ENCODE measurements at places on chromosomes 2 and 18.
A peak's percentile ranks its signal among the peaks of the same experiment; 100 is the strongest.

DNA sequence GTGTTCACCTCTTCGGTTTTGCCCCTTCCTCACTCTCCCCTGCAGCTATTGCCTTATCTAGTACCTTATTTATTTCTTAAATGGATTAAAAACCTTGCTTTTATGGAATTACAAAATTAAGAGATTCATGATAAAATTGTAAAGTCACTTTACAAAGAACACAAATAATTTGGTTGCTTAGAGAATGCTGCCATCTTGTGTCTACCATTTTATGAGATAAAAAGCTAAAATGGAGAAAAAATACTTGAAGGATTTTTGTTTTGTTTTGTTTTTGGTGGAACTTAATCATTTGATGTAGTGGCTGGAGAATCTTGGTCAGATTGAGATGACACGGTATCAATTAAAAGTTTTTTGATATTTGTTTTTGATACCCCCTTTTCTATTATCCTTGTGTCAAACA lies 69.6 kb downstream of the R3HDM1 start:
- no peak for DNase-seq

GRCh38 chr2:43221763-43222474 lies 4.5 kb downstream of the ZFP36L2 start:
- peak; percentile 88 for DNase-seq

DNA sequence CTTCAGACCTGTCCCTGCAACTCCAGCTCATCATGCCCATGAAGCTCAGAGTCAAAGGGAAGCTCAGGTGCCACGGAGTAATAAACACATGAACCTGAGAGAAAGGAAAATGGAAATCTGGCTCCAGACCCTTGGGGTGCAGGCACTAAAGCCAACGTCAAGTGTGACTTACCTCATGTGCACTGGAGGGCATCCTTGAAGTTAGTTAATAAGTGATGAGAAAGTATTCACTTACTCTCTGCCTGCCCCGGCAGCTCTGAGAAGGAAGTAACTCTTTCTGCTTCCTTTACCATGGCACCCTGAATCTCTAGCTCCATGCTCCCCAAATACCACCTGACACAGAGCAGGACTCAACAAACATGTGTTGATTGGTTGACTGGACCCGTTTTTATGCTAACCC lies 21.4 kb upstream of the AGAP1 start:
- DNase-seq: no peak

DNA sequence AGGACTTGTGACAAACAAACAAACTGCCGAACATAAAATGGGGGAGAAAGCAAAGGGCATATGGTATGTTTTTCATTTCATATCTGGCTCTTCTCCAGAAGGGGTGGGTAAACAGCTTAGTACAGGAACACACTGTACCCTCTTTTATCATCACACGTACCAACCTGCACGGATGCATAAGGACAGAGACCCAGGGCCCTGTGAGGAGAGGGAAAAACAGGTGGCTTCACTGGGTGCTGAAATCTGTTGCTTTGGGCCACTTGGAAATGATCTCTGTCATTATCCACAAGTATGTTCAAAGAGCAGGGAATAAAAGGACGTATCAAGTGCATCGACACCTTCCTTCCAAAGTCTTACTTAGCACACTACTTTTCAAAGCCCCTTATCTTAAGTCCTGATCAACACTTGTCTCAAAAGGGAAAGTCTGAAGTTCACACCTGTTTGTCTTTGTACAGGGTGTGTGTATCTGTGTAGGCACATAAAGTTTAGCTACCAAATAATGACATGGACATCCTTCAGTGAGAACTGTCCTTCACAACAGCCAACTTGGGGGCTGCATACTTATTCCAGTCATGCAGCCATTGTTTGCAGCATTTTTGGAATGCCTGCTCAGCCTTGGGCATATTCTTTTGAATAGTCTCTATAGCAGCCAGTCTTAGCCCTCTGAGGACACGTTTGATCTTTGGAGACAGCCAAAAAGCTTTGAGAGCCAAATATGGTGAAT lies 60.6 kb downstream of the IRS1 start:
- DNase-seq: no peak

- no peak for DNase-seq
These were observed 74.8 kb downstream of the NFATC1 start for GRCh38 chr18:79470547-79470946.

DNA sequence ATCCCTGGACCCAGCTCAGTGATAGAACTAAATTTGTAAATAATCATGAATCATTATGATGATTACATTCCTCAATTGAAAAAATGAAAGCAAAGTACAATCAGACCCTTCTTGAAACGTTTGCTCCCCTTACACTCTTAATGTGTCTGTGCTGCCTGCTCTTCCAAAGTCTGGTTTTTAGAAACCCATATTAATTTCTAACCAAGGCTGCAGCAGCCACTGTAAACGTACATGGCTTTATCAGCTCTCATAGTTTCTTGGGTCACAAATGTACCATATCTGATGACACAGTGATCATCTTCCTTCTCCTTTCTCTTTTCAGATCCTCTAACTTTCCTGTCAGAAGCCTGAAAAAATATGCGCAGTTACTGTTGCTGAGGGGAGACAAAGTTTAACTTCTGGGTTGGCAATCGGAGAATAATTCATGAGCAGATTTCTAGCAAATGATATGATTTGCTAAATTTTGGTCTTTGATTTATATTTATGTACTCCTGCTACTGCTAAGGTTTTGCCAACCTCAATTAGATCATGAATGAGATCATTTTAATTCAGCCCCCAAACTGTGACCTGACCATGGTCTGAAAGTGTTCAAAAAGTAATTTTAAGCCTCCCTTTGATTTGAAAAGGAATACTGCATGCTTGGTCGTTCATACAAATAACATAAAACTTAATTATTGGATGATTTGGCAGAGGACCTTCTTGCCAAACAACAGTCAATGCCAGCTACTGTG lies 12.3 kb downstream of the ZEB2 start:
- DNase-seq: no peak

DNA sequence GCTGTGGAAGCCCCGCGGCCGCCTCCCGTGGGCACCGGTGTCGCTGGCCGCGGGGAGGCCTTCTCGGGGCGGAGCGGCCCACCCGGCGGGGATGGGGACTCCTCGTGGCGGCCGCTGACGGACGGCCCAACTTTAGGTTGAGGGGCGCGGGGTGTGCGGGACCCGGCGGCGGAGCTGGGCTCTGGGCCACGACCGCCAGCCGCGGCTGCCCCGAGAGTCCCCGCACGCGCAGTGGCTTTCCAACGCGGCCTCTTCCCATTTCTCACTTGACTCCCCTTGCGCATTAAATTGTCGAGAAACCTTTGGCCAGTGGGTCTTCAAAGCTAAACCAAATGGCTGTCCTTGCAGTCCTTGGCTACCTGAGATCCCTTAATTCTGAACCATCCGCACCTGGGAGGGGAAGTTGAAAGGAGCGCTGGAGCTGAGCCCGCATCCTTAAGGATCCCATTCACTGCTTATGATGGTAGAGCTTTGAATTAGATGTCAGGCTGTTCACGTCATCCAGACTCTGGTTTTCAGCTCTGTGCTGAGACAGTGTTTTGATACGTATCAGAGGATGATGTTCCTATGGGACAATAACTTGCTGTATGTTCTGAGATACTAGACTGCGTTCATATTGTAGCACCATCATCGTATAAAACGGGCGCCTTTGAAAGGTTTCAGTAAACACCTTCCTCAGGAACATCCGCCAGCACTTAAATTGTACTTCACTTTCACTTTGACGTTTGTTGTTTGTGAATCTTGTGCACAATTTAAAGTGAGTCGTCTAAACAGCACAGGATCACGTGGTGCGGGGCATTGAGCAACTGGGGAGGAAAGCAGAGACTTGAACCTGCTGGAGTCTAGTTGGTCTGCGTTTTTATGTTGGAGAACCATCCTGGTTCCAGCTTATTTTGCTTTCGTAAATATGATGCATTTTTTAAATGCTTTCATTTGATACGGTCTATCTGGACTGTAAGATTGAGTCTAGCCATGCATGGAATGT lies 874 bp downstream of the CLIP4 start:
- peak; percentile 21 for DNase-seq

- no peak for DNase-seq
These were observed 397.8 kb downstream of the SLC4A3 start for GRCh38 chr2:220025207-220025606.

- DNase-seq: no peak
These were observed 55.9 kb downstream of the ZFP36L2 start for GRCh38 chr2:43170405-43171105.

- DNase-seq: no peak
These were observed 178.1 kb upstream of the PIEZO2 start for GRCh38 chr18:11327391-11328009.

- DNase-seq: no peak
These were observed 1322.9 kb upstream of the TMEFF2 start for GRCh38 chr2:193517615-193518014.

DNA sequence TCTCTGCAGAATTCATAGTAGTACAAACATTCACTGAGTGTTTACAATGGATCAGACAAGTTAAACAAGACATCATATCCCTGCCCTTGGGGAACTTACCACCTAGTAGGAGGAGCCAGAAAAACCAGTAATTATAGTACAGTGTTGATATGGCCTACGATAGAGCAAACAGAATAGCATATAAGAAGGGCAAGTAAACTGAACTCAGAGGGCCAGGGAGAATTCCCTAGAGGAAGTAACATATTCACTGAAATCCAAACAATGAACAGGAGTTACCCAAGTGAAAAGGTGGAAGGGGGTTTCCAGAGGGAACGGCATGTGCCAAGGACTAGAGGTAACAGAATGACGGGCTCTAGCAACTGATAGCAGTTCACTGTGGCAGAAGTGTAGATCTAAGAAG lies 34.1 kb downstream of the NHEJ1 start:
- no peak for DNase-seq

- DNase-seq: no peak
These were observed 71.1 kb upstream of the CHN1 start for GRCh38 chr2:175076272-175076671.

- DNase-seq: no peak
These were observed 17.4 kb upstream of the RMDN2 start for GRCh38 chr2:37907501-37908225.

- no peak for DNase-seq
These were observed 5.7 kb downstream of the EPB41L5 start for GRCh38 chr2:120018549-120018948.

DNA sequence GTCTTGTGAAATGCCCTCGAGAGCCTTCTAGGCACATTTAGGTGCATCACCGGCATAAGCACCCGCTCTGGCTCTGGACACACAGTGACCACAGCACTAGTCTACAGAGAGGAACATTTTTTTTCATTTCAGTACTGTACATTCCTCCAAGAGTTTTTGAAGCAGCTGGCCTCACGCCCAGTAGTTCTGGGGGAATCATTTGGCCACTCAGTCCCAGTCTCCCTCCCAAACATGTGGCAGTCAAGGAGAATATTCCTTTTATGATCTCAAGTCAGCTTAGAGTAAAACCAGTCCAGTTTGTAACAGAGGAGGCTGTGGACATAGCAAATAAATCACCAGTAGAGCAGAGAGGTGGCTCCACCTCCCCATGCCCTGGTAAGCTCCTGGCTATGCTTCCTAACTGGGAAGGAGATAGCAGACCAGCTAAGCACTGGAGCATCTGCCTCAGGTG lies 48.1 kb downstream of the KCNE4 start:
- DNase-seq: no peak

GRCh38 chr2:133109772-133110171 lies 439.8 kb upstream of the LYPD1 start:
- no peak for DNase-seq

GRCh38 chr2:118040891-118041290 lies 27.0 kb upstream of the CCDC93 start:
- DNase-seq: no peak

- no peak for DNase-seq
These were observed 405.8 kb upstream of the SLC39A10 start for GRCh38 chr2:195251214-195251613.

- DNase-seq: no peak
These were observed 190.8 kb downstream of the RNF152 start for GRCh38 chr18:61702007-61702406.

- no peak for DNase-seq
These were observed 11.3 kb upstream of the KCNS3 start for GRCh38 chr2:17867133-17867532.

DNA sequence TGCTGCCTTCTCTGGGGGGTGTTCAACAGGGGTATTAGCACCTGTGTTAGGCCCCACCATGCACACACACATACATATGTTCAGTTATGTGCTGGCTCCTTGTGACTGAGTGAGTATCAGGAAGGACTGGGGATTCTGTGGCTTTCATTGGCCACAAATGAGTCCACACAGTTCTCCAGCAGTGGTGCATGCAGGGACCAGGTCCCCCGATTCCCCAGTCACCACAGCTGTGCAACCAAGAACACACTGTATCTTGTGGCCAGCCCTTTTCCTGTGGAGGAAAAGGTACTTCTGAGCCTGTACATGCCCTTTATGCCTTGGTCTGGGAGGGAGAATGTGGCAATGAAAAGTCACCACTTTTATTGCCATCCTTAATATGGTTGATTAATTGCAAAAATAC lies 74.9 kb upstream of the KLF7 start:
- no peak for DNase-seq

DNA sequence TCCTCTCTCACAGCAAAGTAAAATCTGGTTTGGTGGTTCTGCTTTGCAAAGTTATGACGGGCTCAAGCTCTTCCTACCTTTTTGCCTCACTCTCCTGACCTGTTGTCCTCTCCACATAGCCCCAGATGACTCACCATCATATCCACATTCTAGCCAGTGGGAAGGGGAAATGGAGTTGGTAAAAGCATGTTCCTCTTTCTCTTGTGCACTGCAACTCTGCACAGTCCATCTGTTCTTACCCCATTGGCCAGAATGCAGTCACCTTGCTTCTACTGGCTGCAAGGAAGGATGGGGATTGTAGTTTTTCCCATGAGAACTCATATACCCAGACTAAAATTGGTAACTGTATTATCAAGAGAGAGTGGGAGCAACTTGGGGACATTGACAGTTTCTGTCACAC lies 50.4 kb upstream of the SMIM21 start:
- DNase-seq: no peak

DNA sequence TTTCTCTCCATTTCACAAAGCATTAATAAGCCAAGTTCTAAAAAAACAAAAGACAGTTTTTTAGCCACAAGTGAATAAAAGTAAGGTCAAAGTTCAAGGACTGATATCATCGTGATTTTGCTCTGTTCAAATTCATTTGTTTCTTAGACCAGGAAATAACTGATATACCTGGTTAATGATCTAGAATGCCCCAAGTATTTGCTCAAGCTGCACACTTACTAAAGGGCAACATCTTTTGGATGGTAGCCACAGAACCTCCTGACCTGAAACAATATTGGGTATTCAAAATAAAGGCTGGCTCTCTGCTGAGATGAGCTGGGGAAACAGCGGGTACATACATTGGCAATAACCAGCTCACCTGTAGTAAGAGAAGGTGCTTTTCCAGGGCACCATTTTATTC lies 314.7 kb upstream of the LYPD1 start:
- DNase-seq: no peak

DNA sequence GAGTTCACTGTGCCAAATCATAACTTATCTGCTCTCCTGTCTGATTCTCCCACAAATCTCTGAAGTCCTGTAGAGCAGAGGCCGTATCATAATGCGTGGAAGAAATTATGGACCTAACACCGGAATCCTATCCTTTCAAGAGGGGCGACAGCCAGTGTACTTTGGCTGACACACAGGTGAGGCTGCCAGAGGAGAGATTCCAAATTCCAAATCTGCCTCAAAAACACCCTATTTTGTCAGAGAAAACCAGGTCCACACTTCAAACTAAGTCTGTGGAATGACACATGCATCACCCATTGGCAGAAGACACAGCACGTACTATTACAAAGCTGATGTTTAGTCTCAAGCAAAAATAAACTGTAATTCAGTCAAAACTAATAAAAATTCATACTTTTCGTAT lies 139.2 kb upstream of the PID1 start:
- no peak for DNase-seq

- no peak for DNase-seq
These were observed 319.0 kb downstream of the BCL11A start for GRCh38 chr2:60234274-60234986.

- peak; percentile 36 for DNase-seq
These were observed 47.6 kb downstream of the ALPK2 start for GRCh38 chr18:58581265-58581664.
